Mesenchymal stem cell (in vitro differentiated cells and primary cell): ENCODE measurements at places on chromosomes 3 and 15.
A peak's percentile ranks its signal among the peaks of the same experiment; 100 is the strongest.

DNA sequence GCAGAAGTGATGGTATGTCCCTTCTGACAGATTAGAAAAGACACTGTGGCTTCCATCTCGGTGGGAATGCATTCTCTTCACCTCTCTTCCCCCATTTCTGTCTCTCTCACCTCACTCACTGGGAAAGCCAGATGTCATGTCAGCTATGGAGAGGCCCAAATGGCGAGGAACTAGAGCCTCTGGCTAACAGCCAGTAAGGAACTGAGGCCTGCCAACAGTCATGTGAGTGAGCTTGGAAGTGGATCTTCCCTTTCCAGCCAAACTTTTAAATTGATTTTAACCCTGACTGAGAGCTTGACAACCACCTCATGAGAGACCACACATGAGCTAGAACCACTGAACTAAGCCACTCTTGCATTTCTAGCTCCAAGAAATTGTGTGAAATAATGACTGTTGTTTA is 35.2 kb upstream of the CDAN1 start:
- no peak overlapping the region for H3K4me3 ChIP-seq
- H3K4me1 ChIP-seq = no peaks in the 10 kb centered on the region
- DNase-seq = no peak

- H3K4me1 ChIP-seq = no peaks in the 10 kb centered on the region
- no peak for DNase-seq
- no peak overlapping the region for H3K4me3 ChIP-seq
- H3K36me3 ChIP-seq = no peaks in the 10 kb centered on the region
Measured at GRCh38 chr3:70943886-70944285, 631.4 kb upstream of the MDFIC2 start.

GRCh38 chr3:65006300-65006739 is 318.5 kb upstream of the ADAMTS9 start:
- H3K4me3 ChIP-seq = no peak overlapping the region
- peak; percentile 68 for DNase-seq
- no peaks in the 10 kb centered on the region for H3K36me3 ChIP-seq
- H3K4me1 ChIP-seq = no peaks in the 10 kb centered on the region

GRCh38 chr3:148366743-148367410 is 330.8 kb upstream of the AGTR1 start:
- no peaks in the 10 kb centered on the region for H3K27me3 ChIP-seq
- H3K36me3 ChIP-seq = no peaks in the 10 kb centered on the region
- peak; percentile 10 for DNase-seq
- H3K27ac ChIP-seq = no peak overlapping the region
- no peak overlapping the region for H3K4me3 ChIP-seq

DNA sequence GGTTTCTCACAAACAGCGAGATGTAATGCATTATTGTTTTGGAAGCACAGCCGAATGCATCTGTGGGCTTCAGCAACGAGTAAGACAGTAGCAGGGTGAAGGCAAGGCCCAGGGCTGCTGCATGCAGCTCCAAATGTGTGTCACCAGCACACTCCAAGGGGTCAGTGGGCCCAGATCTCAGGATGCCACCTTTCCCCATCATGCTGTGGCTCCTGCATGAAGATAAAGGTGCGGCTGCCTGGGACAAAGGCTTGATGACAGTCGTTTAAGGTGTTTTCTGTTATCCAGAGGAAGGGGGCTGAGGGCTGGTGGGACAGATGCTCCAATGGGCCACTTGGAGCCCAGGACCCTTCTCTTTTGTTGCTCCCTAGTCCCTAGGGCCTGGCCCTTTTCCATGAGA is 13.2 kb downstream of the C3orf22 start:
- no peak overlapping the region for H3K4me3 ChIP-seq
- peaks cover 40% of the 10 kb centered on the region for H3K27me3 ChIP-seq
- H3K27ac ChIP-seq = no peak overlapping the region
- no peaks in the 10 kb centered on the region for H3K36me3 ChIP-seq
- peaks cover 11% of the 10 kb centered on the region for H3K4me1 ChIP-seq
- no peak for DNase-seq

GRCh38 chr3:172511783-172512762 is 11.2 kb downstream of the TNFSF10 start:
- DNase-seq = peak; percentile 41
- H3K4me3 ChIP-seq = no peak overlapping the region
- peaks cover 1% of the 10 kb centered on the region for H3K4me1 ChIP-seq
- no peaks in the 10 kb centered on the region for H3K36me3 ChIP-seq
- no peaks in the 10 kb centered on the region for H3K27me3 ChIP-seq
- no peak overlapping the region for H3K27ac ChIP-seq

- H3K4me1 ChIP-seq = no peaks in the 10 kb centered on the region
- DNase-seq = no peak
- H3K27me3 ChIP-seq = peaks cover 50% of the 10 kb centered on the region
- no peak overlapping the region for H3K27ac ChIP-seq
- no peaks in the 10 kb centered on the region for H3K36me3 ChIP-seq
- H3K4me3 ChIP-seq = no peak overlapping the region
Measured at GRCh38 chr15:70321172-70321819, 223.6 kb upstream of the TLE3 start.

DNA sequence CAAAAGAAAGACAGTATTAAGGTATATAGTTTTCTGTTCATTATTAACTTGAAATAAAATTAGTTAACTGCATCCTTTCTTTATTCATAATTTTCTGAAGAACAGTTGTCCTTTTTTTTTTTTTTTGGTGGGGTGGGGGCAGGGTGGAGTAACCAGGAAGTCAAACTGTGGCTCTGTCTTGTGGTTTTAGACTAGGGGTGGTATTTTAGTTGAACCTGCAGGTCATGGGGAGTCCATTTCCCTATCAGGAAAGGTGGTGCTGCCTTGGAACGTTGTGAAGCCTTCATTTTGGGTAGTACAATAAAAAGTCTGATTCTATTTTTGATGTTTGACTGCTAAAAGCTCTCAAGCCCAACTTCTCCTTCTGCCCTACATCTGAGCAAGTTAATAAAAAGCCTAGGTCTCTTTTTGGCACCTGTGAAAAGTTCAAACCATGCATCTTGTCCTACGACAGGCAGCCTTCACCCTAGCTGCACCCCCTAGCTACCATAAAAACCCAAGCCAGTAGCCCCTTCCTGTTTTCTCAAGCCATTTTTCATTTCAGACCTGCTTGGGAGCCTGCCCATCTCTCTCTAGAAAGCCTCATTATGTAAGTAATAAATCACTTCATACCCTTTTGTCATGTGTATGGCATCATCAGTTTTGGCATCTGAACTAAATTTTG is 31.2 kb upstream of the RIOX2 start:
- no peak for DNase-seq
- H3K27ac ChIP-seq = no peak overlapping the region
- H3K36me3 ChIP-seq = no peaks in the 10 kb centered on the region
- H3K4me3 ChIP-seq = no peak overlapping the region
- no peaks in the 10 kb centered on the region for H3K4me1 ChIP-seq
- peaks cover 3% of the 10 kb centered on the region for H3K27me3 ChIP-seq

- DNase-seq = peak; percentile 58
- peaks cover 11% of the 10 kb centered on the region for H3K4me1 ChIP-seq
- no peaks in the 10 kb centered on the region for H3K27me3 ChIP-seq
Measured at GRCh38 chr15:39788800-39789565, 6.3 kb upstream of the FSIP1 start.

DNA sequence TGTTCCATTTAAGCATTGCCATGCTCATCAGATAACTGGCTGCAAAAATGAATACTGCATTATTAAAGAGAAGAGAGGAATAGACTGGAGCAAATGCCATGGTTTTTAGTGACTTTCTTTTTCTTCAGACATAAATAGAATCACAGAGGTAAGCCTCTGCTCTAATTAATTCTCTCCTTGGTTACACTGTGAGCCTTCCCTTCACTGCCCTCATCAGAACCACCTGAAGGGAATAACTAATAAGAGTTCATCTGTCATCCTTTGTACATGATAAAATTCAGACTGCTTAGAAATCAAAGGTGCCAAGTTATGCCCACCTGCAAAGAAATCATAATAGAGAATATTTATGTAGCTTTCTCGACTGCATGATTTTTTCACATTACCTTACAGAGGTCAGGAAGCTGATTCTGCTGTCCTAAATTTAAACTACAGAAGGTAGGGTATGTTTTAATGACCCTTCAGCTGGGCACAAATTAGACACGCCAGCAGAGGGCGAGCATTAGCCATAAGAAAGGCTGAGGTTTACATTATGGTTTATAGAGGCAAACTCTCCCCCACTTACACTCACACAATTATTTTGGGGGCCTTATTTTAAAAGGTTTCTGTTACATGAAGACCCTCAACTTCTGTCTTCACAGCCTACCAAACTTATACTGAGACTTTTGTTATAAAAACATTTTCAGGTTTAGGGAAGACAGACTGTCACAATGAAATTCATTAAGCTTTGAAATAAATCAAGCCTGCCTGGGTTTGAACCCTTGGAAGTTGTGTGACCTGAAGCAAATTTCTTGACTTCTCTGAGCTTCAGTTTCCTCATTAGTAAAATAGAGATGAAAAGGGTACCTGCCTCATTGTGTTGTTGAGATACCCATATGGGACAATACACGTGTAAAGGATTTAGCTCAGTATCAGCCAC is 15.3 kb upstream of the UNC13C start:
- no peak overlapping the region for H3K4me3 ChIP-seq
- DNase-seq = no peak
- H3K27me3 ChIP-seq = no peaks in the 10 kb centered on the region
- H3K4me1 ChIP-seq = no peaks in the 10 kb centered on the region
- no peaks in the 10 kb centered on the region for H3K36me3 ChIP-seq

DNA sequence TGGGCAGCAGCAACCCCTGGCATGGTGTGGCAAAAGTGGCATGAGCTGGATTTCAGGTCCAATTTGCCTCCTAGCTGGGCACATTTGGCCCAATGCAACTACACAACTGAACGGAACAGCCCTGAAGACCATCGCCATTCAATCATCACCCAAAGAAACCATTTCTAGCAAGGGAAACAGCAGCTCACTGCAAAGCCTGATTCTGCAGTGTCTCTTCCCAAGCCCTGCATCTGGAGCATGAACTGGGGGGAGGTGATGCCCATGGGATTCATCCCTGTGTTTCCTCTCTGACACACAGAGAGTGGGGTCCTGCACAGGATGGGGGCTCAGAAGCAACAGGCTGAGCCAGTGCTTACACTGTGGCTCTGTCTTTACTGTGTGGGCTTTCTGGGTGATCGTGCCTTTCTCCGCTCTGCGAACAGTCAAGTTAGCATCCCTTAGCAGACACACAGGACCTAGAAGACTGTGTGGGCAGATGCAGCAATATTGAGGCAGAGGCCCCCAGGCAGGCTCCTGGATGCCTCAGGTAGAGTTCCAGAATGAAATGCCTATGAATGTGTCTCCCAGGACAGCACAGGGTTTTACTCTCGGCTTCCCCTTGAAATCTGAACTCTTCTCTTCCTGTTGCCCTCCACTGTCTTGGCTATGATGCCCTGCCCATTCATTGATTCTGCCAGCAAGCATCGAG is 91.1 kb upstream of the ALDH1A3 start:
- no peaks in the 10 kb centered on the region for H3K27me3 ChIP-seq
- no peak for DNase-seq
- H3K4me1 ChIP-seq = no peaks in the 10 kb centered on the region
- no peak overlapping the region for H3K4me3 ChIP-seq
- H3K27ac ChIP-seq = no peak overlapping the region
- no peaks in the 10 kb centered on the region for H3K36me3 ChIP-seq

GRCh38 chr3:8301977-8302735 is 199.5 kb upstream of the LMCD1 start:
- H3K4me3 ChIP-seq = no peak overlapping the region
- no peaks in the 10 kb centered on the region for H3K4me1 ChIP-seq
- H3K27me3 ChIP-seq = no peaks in the 10 kb centered on the region
- no peaks in the 10 kb centered on the region for H3K36me3 ChIP-seq

DNA sequence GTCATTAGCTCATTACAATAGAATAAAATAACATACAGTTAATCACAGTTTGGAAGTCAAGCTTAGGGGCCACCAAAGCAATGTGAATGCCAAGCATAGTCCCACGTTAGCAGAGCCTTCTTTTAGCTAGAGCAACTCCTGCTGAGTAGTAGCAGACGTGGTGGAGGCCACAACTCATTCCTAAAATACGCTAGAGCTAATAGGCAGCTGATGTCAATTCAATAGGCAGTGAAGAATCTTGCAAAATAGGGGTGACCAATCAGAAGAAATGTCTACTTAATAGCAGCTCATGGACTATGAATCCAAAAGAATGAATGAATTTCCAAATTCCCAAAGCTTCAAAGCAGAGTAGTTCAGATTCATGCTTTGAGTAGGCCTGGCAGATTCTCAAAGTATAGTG is 292.9 kb upstream of the RORA start:
- no peak overlapping the region for H3K4me3 ChIP-seq
- DNase-seq = no peak
- no peaks in the 10 kb centered on the region for H3K27me3 ChIP-seq
- no peaks in the 10 kb centered on the region for H3K4me1 ChIP-seq
- H3K36me3 ChIP-seq = no peaks in the 10 kb centered on the region

- peaks cover 34% of the 10 kb centered on the region for H3K36me3 ChIP-seq
- no peaks in the 10 kb centered on the region for H3K27me3 ChIP-seq
- peak overlapping the region; percentile 70 for H3K4me3 ChIP-seq
- peak overlapping the region; percentile 83 for H3K27ac ChIP-seq
Measured at GRCh38 chr3:129305592-129306091, 27.0 kb downstream of the HMCES start.

GRCh38 chr15:53218666-53219580 is 428.8 kb upstream of the ONECUT1 start:
- no peak for DNase-seq
- no peaks in the 10 kb centered on the region for H3K36me3 ChIP-seq
- no peaks in the 10 kb centered on the region for H3K4me1 ChIP-seq

DNA sequence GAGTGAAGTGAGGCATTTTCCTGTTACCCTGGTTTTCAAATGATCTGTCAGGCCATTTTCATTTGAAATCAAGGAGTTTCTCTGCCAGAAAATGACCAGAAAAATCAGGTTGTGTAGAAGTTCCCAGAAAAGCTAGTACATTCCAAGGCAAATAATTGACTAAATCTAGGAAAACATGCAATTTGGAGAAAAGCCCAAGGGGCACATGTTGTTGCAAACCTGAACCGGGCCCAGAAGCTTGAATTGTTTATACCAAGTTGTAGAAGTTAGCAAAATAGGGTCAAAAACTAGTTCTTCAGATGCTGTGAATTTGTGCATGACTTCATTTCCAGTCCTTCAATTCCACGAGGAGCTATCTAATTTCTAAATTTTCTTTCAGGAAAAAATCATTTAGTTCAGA is 31.0 kb downstream of the TRIM42 start:
- no peak overlapping the region for H3K27ac ChIP-seq
- no peaks in the 10 kb centered on the region for H3K36me3 ChIP-seq
- H3K4me1 ChIP-seq = no peaks in the 10 kb centered on the region
- no peak overlapping the region for H3K4me3 ChIP-seq
- DNase-seq = no peak
- H3K27me3 ChIP-seq = no peaks in the 10 kb centered on the region

- H3K4me1 ChIP-seq = no peaks in the 10 kb centered on the region
- H3K27ac ChIP-seq = no peak overlapping the region
- H3K4me3 ChIP-seq = no peak overlapping the region
- no peaks in the 10 kb centered on the region for H3K36me3 ChIP-seq
- DNase-seq = peak; percentile 65
- H3K27me3 ChIP-seq = no peaks in the 10 kb centered on the region
Measured at GRCh38 chr3:97793420-97794019, 28.3 kb upstream of the CRYBG3 start.

- peaks cover 5% of the 10 kb centered on the region for H3K36me3 ChIP-seq
- DNase-seq = no peak
- no peaks in the 10 kb centered on the region for H3K4me1 ChIP-seq
- H3K4me3 ChIP-seq = no peak overlapping the region
Measured at GRCh38 chr3:114389156-114389555, 95.3 kb downstream of the TIGIT start.

- no peak overlapping the region for H3K27ac ChIP-seq
- no peak overlapping the region for H3K4me3 ChIP-seq
- peak; percentile 13 for DNase-seq
- H3K36me3 ChIP-seq = no peaks in the 10 kb centered on the region
- H3K4me1 ChIP-seq = no peaks in the 10 kb centered on the region
Measured at GRCh38 chr3:160968761-160969160, 136.4 kb downstream of the B3GALNT1 start.
